Cerebellum (tissue), 4 donors: ENCODE measurements at places on chromosomes 11 and 22. TPM values are rescaled to one million over a fixed set of nuclear protein-coding genes. Genes with fewer than 3 reads are reported as not detected.

The FBLN1 gene
- total RNA-seq: 45.0 TPM

The FAM83F gene
- total RNA-seq: 0.36 TPM

The CRYBA4 gene
- total RNA-seq: not detected

The ATG16L2 gene
- total RNA-seq: 5.7 TPM

The KRTAP5-4 gene
- not detected for total RNA-seq

The SNX32 gene
- total RNA-seq: 4.9 TPM

The NFAM1 gene
- 0.54 TPM for total RNA-seq

The ETS1 gene
- total RNA-seq: 14.6 TPM

The C11orf52 gene
- total RNA-seq: not detected

The GAS2L1 gene
- total RNA-seq: 3.3 TPM

The PGGHG gene
- total RNA-seq: 1.6 TPM

The ST14 gene
- 0.54 TPM for total RNA-seq

The TOMM22 gene
- total RNA-seq: 23.0 TPM

The TSPAN32 gene
- total RNA-seq: 0.27 TPM
